ENCODE measurements at places on chromosomes 2 and 18.
A peak's percentile ranks its signal among the peaks of the same experiment; 100 is the strongest.

GRCh38 chr2:54691445-54692135, 31.9 kb upstream of the EML6 start:
- DNase-seq = no peak

- DNase-seq = no peak
Observed at GRCh38 chr2:21314322-21314835, 190.6 kb downstream of the TDRD15 start.

GRCh38 chr18:74064510-74064909, 83.1 kb downstream of the FBXO15 start:
- no peak for DNase-seq

DNA sequence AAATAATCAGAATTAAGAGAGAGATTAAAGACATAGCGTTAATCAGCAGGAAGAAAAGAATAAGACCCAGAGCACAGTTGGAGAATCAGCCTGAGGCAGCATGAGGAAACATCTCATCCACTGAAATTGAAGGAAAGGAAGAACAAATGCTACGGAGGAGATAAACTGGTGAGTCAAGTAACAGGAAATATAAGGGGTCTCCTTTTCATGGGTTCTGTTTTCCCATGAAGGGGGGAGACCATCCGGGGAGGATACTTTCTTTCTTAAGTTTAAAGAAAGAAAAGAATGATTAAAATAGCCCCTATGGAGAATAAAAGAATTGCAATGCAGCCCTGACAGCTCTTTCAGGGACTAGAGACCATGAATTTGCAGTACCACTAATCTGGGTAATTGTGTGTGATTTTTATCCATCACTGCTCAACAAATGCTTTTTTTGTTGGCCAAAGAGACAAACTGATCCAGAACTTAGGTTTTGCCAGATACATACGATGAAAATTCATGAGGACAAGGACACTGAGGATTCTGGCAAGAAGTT, 17.7 kb downstream of the ROCK2 start:
- DNase-seq = no peak

GRCh38 chr2:224284134-224284946, 117.6 kb downstream of the FAM124B start:
- peak; percentile 50 for DNase-seq

DNA sequence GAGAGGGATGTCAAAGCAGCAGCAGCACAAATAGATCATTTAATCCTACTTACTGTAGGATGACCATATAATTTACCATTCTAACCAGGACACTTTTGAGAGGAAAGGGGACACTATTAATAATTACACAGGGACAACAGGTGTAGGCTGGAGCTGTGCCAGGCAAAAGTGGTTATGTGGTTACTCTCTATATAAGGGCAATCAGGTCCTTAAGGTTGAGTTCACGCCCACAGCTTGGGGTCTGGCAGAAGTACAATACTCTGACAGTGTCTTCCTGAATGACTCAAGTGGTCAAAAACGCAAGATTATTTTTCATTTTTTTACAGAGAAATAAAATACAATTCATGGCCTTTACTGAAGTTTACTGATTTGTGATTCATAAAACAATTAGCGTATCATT, 2.8 kb downstream of the PREPL start:
- peak; percentile 58 for DNase-seq

GRCh38 chr2:129756276-129756675, 223.2 kb upstream of the RAB6C start:
- no peak for DNase-seq

DNA sequence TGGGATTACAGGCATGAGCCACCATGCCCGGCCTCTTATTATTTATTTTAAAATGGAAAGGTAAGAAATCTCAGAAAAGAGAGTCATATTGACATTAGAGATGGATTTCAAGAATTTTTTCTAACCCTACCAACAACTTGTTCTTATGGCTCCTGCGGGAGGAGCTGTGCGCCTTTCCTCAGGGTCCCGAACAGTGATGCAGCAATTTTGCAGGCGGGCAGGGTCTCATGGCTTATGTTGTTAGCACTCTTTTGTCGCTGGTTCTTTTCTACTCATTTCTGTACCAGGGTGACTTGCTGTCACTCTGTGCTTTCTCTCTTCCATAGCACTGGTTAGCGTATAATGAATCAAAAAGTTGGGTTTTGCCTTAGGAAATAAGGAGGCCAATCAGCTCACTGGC, 148.8 kb upstream of the DLGAP1 start:
- DNase-seq = no peak

- no peak for DNase-seq
Observed at GRCh38 chr2:222877556-222878300, 16.9 kb downstream of the ACSL3 start.

- DNase-seq = peak; percentile 19
Observed at GRCh38 chr2:227188292-227188691, 23.9 kb downstream of the COL4A3 start.

DNA sequence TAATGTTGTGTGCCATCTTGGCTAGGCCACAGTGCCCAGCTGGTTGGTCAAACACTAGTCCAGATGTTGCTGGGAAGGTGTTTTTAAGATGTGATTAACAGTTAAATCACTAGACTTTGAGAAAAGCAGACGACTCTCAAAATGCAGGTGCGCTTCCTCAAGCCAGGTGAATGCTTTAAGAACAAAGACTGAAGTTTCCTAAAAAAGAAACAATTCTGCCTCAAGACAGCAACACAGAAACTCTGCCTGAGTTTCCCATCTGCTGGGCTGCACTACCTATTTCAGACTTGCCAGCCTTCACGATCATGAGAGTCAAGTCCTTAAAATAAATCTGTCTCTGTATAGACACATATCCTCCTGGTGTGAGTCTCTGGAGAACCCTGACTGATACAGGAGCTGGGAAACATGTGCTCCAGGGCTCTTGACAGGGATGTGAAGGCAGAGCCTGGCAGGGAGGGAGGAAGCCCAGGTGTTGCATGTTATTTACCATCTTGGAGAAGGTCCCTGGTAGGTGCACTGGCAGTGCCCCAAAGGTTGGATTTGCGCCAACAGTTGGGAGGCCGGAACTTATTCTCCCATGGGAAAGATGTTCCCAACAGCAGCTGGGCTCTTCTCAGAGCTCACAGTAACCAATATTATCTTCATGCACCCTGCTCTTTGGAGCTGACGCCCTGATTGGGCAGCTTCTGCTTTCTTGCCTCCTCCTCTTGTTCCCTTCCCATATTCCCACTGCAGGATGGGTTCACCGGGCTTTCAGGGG, 43.9 kb downstream of the ST6GAL2 start:
- DNase-seq = no peak

GRCh38 chr2:23009545-23010149, 375.3 kb upstream of the KLHL29 start:
- peak; percentile 51 for DNase-seq

DNA sequence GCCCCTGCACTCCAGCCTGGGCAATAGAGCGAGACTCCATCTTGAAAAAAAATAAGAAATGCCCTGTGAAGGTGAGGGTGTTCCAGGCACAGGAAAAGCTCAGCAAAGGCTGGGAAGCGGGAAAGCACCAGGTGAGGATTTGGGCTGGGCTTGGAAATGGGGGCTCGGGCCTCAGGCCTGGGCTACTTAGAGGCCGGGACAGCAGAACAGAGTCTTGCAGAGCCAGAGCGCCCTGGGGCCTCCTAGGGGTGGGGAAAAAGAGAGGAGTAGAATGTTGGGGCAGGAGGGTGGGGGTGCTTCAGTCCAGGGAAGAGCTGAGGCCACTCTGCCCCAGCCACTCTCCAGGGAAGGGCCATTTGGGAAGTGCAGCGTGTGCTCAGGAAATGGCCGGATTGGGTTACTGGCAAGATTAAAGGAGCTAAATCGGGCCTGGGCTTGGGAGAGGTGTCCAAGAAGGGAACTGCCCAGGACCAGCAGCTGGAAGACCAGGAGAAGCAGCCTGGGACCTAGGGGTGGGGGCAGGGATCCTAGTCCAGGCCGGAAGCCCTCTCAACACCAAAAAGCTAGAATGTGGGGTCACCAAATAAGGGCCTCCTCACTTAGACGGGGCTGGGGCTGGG, 13.8 kb upstream of the DES start:
- DNase-seq = no peak

DNA sequence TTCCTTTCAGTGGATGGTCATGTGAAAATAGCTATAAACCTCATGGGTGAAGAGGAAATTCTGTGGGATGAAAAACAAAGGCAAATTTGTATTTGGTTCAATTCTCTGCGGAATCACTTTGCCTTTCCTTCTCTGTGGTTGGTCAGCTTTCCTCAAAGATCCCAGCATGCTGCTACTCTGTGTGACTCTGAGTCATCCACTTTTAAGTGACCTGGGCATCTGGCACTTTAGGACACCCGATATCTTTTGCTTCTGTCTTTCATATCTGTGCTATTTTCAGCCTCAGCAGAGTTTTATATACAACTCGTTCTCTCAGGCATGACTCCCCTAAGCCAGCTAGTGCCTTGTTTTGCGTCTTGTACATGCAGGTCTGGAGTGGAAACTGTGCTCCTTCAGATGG, 217.0 kb upstream of the PIEZO2 start:
- DNase-seq = no peak

DNA sequence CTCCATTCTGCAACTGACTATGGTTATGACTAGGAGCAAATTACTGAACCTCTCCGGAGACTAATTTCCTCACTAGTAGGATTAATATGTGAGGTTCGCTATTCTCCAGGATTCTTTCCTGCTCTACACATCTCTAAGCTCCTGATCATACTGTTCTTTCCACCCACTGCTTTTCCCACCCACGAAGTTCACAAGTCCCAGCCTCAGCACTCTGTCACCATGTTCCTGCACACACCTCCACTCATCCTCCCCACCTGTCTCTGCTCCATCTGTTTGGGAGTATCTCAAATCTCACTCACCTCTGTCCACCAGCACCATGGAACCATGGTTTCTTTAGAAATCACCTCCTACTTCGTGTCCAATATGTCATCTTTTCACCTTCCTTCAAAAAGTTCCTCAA, 185.3 kb downstream of the LRATD1 start:
- no peak for DNase-seq

- DNase-seq = no peak
Observed at GRCh38 chr2:120398996-120399888, 53.3 kb downstream of the INHBB start.

DNA sequence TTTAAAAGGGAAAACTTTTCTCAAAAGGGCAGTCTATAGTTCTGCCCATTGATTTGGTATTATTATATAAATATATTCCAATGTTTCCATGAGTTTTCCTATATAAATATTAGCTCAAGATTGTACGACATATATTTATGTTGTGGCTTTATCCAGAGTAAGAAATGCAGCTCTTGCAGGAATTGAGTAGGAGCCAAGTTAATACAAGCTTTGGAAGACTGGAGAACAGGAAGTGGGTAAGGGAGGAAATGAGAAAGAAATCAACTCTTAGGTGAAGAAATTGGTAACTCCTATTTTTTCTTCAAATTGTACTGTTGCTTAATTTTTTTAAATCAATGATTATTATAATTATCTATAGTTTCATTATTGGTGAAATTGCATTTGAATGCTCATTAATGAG, 105.4 kb upstream of the FAM117B start:
- peak; percentile 37 for DNase-seq

DNA sequence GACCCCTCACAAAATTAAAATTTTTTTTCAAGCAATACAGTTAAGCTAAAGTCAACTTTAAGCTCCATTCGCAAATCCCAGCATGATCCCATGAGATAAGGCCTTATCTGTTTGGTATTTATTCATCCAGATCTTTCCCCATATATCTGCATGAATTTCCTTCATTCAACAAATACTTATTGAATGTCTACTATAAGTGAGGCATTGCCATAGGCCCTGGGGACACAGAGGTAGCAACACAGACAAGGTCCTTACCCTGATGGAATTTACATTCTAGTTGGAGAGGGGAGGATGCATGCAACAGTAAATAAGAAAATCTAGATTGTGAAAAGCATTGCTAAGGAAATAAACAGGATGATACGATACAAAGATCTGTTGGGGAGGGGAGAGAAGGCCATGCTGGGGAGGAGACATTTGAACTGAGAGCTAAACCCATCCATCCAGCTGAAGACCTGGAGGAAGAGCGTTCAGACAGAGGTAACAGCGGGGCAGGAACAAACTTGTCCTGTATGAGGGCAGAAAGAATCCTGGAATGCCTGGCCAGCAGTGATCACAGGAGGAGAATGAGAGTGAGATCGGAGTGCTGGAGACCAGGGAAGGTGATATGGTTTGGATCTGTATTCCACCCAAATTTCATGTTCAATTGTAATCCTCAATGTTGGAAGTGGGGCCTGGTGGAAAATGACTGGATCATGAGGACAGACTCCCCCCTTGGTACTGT, 71.6 kb downstream of the SDC1 start:
- no peak for DNase-seq

DNA sequence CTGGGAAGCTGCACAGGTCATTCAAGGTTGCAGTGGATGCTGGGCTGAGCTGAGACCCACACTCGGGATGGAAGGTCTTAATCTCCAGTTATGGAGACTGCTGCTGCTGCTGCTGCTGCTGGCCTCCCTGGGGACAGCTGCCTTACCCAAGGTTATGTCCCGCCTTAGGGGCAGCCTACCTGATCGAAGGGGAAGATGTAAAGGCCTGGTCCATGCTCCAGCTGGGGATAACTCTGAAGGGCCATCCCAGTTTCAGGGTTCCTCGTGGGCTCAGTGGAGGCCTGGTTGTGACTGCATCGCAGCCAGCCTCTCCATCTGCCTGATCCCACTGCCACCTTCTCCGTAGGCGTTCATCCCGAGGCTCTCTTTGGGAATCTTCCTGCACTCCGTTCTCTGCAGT, 33.0 kb downstream of the RHOB start:
- DNase-seq = no peak

DNA sequence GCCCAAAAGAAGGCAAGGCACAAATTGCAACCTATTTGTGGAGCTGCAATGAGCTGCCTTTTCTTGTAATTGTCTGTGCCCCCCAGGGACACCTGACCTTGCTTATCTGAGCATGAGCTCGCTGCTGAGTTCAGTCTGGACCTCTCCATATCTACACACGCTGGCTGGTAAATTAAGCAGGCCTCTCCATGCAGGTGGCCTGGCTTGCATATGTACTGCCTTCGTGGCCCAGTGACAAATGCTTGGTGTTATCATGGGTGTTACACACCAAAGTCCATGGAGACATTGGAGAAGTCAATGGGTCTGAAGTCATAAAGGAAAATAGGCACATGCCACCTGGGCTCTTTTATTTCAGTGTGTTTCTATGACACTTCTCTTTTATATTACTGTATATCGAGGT, 121.2 kb downstream of the IRS1 start:
- DNase-seq = no peak

DNA sequence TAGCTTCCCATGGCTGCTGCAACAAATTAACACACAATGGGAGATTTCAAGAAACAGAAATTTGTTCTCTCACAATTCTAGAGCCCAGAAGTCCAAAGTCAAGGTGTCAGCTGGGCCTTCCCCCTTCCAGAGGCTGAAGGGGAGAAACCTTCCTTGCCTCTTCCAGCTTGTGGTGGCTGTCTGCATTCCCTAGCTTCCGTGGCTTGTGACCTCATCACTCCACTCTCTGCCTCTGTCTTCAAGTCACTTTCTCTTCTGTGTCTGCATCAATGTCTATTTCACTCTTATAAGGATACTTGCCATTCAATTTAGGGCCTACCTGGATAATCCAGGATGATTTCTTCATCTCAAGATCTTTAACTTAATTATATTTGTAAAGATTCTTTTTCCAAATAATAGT, 16.8 kb upstream of the SRBD1 start:
- peak; percentile 68 for DNase-seq

GRCh38 chr2:213090772-213091171, 60.6 kb downstream of the IKZF2 start:
- DNase-seq = no peak
